ENCODE measurements at places on chromosomes 2 and 18.

DNA sequence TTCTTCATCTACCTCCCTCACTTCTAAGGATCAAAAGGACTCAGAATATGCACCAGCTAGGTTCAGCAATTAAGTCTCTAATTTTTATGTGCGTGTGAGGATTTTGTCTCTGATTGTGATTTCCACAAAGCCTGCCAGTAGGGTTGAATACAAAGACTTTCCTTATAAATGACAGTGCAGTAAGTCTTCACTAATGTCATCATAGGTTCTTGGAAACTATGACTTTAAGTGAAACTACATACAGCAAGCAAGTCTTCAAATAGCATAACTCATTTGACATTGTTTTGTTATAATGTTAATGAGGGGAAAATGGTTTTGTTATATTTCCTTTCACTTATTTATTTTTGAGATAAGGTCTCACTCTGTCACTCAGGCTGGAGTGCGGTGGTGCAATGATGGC lies 526.3 kb upstream of the DCC start:
- DNase-seq = no peak

- no peak for DNase-seq
Measured at GRCh38 chr2:225599856-225600255, 200.3 kb downstream of the NYAP2 start.

DNA sequence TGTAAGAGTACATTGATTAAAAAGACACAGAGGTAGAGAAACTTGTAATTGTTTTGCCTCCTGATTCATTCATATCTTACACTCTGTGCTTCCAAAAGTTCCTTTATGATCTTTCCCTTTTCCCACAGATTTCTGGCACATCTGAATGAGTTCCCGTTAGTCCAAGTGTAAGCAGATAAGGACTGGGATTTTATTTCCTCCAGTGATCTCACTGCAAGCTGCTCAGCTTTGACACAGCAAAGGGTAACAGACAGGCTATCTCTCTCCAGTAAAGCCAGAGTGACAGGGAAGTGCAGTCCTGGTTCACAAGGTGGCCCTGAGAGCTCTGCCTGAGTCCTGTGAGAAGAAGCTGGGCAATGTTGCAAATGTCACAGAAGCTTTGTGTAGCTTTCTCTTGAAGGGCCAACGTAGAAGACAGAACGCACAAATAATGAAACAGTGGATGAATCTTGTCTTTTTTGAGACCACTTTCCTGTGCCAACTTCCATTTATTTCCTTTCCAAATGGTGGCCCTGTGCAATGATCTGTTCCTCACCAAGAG lies 32.5 kb upstream of the KCNE4 start:
- no peak for DNase-seq

DNA sequence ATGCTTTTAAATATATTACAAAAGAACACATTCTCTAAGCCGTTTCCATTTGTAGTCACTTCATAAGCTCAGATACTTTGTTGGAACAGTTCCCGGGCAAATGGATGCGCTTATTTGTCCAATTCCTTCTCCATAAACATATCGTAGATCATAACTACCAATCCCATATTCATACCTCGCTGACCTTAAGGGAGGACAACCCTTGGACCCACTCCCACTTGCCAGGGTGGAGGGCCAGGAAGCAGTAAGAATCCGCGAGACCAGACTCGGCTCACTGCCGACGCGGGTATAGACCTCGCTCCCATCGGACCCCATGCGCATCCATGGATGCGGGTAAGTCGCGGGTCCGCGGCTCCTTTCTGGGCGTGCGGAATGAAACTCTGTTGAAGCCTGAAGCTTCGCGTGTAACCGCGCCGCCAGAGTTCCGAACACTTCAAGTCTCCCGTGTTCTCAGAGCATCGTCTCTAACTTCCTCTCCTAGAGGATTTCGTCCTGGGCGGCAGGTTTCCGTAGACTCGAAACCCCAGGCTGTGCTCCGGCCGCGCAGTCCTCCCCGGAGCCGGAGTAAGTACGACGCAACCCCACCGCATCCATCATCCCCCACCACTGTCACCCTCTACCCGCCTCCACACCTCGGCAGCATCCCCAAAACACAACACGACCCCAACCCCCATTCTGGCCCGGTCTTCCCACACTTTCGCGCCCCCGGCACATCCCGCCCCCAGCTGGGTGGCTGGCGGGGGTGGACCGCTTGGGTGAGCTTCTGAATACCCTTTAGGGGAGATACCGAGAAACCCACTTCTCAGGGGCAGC lies 1.1 kb downstream of the DSC3 start:
- no peak for DNase-seq

DNA sequence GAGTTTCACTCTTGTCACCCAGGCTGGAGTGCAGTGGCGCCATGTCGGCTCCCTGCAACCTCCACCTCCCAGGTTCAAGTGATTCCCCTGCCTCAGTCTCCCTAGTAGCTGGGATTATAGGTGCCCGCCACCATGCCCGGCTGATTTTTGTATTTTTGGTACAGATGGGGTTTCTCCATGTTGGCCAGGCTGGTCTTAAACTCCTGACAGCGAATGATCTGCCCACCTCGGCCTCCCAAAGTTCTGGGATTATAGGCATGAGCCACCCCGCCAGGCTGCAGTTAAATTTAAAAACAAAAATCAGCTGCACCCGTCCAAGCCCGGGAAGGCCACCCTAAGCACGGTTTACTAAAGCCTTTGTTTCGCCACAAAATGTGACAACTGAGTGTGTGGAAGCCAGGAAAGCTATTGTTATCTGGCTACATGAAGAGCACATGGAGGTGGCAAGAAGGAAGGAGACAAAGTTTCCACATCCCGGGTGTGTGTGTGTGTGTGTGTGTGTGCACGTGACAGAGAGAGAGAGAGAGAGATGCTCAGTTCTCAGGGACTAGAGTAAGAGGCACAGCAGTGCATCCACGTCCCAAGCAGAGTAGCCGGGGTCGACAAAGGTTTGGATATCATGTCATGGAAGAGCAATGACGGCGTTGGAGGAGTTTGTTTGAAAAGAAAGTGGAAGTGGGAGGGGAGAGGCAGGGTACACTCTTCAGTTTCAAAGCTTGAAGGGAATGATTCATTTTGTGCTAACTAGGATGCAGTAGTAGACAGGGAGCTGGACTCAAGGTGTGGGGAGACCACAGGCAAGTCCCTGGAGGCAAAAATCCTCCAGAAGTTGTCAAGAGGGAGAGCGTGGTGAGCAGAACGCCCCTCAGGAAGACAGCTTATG lies 20.1 kb downstream of the INPP5D start:
- DNase-seq = no peak

DNA sequence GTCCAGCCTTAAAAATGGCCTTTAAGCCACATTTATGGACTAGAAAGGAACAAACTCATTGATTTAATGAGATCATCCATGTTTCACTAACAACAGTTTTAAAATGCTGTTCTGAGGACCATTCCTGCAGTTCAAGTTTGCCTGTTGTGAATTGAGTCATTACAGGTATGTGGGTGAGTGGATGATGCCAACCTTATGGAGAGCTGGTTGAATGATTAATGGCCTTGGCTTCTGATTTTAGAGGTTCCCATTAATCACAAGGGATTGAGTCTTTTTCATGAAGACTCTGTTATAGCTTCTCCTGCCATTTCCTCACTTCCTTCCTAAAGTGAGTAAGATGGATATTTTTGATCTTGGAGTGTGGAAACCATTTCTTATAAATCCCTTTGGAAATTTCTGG lies 459.8 kb upstream of the SLC14A2 start:
- no peak for DNase-seq

- no peak for DNase-seq
Measured at GRCh38 chr18:31278609-31279071, 39.3 kb upstream of the DSG1 start.

- DNase-seq = no peak
Measured at GRCh38 chr2:234996069-234996940, 44.5 kb downstream of the SH3BP4 start.

- DNase-seq = no peak
Measured at GRCh38 chr2:134137182-134137611, 116.7 kb upstream of the MGAT5 start.

- DNase-seq = no peak
Measured at GRCh38 chr2:64623242-64623850, 30.4 kb downstream of the SERTAD2 start.

DNA sequence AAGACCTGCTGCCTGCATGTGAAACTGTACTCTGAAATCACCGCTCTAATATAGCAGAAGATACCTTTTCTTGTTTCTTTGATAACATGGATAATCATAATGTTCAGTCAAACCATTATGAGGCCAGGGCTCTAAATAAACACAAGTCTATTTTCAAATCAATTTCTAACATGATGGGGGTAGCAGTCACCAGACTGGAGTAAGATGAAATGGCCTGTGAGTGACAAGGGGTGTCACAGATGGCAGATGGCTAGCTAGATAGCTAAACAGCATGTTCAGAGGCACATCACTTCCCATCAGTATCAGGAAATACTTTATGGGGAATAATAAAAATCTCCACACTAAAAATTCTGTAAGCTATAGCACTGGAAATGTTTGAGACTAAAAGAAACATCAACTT lies 14.0 kb downstream of the MBD2 start:
- no peak for DNase-seq

- DNase-seq = no peak
Measured at GRCh38 chr2:71516253-71516888, 63.0 kb downstream of the DYSF start.

- DNase-seq = no peak
Measured at GRCh38 chr2:10814571-10815331, 2.2 kb upstream of the PDIA6 start.

DNA sequence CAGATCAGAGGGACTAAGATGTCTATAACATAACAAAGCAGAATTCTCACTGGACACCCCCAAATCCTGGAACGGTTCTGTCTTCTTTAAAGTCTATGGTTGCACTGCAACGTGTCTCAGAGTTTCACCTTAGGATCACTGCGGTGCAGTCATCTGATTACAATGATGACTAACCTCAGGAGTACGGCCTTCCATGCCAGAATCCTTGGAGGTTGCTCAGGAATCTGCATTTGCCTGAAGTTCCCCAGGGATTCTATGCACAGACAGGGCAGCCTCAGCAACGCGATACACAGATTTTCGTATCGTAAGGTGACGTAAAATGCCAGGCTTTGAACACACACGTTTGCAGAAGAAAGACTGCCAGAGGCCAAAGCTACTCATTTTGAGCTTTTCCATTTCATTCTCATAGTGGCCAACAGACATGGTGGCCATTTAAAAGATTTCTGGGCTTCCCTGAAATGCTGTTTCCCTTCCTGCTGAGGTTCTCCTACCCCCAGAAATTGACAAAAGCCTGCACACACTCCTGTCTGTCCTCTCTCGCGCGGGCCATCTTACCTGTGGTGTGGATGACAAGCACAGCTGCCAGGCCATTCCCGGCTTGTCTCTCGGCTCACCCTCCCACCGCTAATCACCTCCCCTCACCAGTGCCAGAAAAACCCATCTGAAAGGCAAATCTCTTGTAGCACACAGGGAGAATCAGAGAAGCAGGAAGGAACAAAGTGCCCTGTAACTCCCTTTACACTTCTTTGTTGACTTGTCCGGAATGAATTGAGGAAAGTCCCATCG lies 148.8 kb downstream of the ACKR3 start:
- no peak for DNase-seq

DNA sequence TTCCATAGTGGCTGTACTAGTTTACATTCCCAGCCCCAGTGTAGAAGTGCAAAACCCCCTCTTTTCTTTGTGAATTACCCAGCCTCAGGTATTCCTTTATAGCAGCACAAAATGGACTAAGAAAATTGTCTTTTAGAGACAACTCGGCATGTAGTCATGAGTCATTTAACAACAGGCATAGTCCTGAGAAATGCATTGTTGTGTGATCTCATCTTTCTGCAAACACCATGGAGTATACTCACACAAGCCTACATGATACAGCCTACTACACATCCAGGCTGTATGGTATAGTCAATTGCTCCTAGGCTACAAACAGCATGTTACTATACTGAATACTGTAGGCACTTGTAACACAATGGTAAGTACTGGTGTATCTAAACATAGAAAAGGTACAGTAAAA lies 44.4 kb upstream of the MBP start:
- DNase-seq = no peak

DNA sequence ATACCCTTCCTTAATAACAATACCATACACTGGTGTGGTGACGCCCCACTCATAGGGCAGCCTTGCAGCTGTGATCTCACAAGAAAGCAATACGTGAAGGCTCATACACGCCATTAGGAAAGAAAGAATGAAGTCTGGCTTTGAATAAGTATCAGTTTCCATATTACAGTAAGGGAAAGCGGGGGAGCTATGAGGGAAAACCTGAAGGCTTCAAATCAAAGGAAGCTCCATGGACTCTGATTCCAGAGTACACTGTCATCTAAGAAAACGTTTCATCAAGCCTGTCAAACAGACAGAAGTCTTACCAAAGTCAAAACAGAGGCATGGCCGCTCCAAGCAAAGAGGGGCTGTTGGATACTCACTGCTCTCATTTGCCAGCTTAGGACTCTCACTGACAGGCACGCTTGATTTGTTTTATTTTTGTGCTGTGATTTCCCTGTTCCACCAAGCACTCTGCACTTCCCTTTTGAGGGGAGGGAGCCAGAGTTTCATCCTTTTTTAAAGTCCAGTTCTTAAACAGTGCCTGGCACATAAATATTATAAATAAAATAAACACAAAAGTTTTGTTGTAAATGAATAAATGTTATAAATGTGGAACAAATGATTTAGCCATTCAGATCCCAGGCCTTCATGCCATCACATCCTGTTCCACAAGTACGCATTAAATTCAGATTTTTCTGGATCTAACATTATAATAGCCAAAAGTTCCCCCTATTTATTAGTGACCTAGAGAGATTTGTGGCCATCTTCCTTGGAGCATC lies 221.2 kb downstream of the PIEZO2 start:
- DNase-seq = no peak

DNA sequence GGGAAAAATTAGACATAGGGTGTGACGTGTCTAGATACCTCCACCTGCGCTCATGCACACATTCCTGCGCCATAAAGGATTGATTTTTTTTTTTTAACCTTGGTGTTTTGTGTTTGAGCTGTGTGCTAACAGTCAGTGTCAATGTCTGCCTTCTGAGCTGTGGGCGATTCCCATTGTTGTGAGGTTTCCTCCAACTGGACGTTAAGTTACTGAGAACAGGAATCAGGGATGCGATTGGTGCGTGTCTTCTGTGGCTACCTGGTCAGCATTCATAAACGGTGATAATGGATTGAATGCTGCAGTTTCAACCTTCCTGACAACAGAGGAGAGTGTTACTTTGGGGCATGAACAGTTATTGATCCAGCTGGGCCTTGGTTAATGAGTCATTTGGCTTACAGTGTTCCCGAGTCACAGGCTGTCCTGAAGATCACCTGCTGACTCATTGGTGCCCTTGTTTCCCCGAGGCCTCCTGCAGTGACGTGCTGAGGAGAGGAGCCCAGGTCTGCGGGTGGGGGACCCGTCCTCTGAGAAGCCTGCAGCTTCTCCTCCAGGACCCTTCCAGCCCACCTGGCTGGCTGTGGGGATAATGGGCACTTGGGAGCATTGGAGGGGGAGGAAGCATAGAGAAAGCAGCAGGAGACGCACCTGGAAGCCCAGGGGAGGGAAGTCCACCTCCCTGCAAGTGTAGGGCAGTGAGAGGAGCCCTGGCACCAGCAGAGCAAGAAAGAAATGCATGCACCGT lies 25.8 kb upstream of the CABYR start:
- DNase-seq = no peak

GRCh38 chr2:177433402-177433801 lies 40.8 kb downstream of the AGPS start:
- DNase-seq = no peak

- DNase-seq = no peak
Measured at GRCh38 chr2:69601179-69601612, 42.3 kb downstream of the AAK1 start.

GRCh38 chr2:24477229-24477628 lies 13.8 kb upstream of the NCOA1 start:
- no peak for DNase-seq
